T-helper 9 cell (primary cell): ENCODE measurements at places on chromosomes 3 and 15.
A peak's percentile ranks its signal among the peaks of the same experiment; 100 is the strongest.

DNA sequence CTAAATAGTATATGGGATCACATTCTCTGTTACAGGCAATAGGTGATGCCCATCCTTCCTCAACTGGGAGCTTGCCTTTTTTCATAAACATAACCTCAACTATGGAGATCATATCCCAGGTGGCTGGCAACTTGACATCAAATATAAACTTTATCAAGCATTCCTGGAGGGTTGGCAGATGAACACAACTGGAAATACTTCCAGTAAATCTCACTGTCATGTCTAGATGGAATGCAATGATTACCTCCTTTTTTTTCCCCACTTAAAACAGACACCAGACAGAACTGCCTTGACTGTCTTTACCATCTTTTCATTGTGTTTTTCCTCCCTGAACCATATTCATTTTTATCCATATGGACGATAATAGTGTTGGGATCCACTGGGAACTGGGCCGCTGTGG lies 43.1 kb upstream of the PFN2 start:
- no peak for DNase-seq

- DNase-seq, result no peak
Measured at GRCh38 chr15:45402955-45403877, 24.9 kb upstream of the GATM start.

DNA sequence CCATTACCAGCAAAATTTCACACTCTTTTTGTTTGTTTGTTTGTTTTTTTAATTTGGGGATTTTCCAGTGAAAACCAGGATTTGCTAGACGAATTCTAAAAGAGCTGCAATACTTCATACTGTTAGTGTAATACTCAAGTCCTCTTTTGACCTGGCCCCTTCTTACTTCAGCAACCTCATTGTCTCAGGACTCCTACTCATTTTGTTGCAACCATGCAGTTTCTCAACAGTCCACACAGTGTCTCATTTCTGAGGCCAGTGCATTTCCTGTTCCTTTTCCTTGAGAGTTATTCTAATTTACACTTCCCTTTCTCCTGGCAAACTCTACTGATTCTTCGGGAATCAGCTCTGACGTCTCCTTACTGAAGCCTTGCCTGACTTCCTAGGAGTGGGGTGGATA lies 35.6 kb downstream of the NSUN3 start:
- no peak for DNase-seq

GRCh38 chr3:25465266-25465860 lies 37.3 kb downstream of the RARB start:
- DNase-seq, result no peak

DNA sequence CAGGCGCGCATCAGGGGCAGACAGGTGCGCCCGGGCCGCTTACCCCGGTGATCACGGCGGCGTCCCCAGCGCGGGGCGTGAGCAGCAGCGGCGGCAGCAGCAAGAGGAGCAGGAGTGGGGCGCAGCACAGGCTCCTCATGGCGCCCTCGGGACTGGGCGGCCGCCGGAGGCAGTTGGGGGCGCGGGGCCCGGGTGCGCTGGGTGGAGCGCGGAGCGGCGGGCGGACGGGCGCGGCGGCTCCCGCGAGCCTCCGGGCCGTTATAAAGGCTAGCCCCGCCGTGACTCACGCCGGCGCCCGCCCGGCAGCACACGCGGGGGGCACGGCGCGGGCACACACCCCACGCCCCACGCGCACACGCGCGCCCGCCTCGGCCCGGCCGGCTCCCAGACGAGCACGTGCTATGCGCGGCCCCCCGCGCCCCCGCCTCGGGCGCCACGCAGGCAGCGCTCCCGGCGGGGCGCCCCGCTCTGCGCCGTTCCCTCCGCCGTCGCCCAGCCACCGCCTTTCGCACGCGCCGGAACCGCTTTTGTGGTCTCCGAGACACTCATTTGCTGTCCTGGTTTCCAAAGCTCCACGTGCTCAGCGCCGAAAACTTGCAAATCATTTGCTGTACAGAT lies at the start of gene PROK2:
PROK2 (minus strand) TSS at position 235 of the 618 bp plus-strand sequence; CDS start at position 139, 96 bp downstream.
- peak; percentile 9 for DNase-seq

DNA sequence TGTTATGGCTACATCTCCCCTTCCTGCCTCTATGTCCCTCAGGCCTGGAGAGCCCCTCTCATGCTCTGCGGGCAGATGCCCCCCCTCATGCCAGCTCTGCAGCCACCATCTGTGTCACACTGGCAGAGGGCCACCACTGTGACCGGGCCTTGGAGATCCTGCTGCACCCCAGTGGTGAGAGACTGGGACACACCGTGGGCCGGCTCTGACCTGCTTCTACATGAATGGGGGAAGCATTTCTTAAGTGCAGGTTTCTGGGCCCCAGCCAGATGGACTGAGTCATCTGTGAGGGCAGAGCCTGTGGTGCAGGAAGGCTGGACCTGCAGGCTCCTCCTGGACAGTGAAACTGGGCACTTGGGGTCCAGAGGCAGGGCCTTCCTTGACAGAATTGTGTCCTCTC lies 4.8 kb downstream of the VWA5B2 start:
- no peak for DNase-seq

GRCh38 chr15:67125589-67126502 lies 60.4 kb downstream of the SMAD3 start:
- no peak for DNase-seq

DNA sequence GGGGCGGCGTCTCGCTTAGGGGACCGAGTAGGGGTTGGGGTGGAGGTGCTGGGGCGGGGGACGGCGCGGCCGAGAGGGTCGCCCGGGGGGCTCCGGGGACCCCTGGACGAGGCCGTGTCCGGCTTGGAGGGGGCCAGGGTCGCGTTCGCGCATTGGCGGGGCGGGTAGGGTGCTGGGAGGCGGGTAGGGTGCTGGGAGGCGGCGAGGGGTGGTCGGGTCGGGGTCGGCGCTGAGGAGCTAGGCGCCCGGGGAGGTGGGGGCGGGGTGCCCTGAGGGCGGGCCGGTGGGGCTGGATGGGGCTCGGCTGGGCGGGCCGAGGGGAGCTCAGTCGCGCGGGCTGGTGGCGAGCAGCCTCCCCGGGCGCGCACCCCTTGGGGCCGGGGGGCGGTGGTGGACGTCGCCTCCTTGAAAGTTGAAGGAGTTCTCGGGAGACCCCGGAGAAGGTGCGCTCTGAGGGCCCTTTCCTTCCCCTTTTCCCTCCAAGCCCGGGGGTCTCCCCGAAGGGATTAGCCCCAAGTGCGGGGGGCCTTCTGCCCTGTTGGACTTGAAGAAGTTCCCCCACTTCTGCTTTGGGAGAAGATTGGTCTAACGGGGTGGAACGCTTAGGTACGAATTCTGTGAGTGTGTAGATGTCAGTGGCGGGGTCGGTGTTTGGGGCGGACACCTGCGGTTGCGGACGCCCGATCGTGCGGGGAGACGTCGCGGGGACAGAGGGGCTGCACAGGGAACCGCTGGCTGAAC lies 543 bp downstream of the MEF2A start:
- peak; percentile 24 for DNase-seq

DNA sequence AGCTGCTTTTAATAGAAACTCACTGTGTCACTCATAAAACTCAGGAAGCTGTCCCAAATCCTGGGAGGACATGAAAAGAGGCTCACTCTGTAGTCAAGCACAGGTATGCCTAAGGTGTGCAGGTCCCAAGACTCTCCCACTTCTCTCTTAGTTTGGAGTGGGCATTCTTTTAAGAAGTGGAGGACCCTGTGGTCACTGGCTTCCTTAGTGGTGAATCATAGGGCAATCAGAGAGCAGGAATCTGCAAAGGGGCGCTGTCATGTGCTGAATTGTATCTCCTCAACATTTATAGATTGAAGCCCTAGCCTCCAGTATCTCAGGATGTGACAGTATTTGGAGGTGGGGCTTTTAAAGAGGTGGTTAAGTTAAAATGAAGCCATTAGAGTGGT lies 47.2 kb upstream of the ZBTB38 start:
- DNase-seq, result no peak

DNA sequence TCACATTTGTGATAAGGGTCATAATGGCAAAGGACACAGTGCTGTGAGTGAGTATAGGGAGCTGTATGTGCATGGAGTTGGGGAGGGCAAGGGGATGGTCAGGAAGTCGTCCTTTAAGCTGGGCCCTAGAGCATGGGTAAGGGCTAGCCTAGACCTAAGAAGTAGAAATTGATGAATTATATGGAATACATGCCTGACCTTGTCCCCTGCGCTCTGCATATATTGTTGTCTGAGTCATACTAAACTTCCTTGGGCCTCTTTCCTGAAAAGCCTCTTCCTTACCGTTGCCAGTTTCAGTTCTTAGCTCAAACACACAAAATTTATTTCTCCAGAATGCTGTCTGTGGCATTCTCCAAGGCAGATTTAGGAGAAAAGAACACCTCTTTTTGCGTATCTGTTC lies 4.6 kb downstream of the SNRK start:
- no peak for DNase-seq

DNA sequence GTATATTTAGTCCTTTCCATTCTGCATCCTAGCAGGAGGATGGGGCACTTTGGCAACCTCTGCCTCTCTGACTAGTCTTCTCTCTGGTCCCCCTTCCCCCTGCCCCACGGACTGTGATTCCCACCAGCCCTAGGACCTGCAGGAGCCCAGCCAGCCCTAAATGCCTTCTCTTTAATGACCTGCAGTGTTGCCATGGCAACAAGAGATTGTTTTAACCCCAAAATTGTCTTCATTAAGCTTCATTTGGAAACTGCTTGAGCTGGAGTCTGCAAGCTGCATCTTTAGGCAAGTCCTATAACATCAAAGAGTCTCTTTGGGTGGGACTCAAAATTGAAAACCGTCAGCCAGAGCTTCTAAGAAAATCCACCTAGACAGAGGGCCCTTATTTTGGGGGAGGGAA lies 59.7 kb upstream of the ANKRD34C start:
- no peak for DNase-seq

GRCh38 chr3:185630182-185630622 lies 44.1 kb downstream of the SENP2 start:
- DNase-seq, result no peak

DNA sequence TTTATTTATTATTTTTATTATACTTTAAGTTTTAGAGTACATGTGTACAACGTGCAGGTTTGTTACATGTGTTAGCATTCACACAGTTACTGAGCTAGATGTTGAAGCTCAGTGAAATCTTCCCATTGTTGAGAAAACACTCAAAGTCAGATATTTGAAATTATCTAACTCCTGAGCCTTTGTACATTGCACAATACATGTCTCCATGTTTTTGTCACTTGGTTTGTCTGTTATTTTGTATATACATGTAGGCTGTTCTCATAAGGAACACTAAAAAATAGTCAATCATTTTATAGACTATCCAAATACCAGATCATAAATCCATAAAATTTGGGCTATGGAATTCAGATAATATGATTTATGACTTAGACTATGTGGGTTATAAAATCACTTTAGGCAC lies 1126.5 kb downstream of the NSUN3 start:
- DNase-seq, result no peak

DNA sequence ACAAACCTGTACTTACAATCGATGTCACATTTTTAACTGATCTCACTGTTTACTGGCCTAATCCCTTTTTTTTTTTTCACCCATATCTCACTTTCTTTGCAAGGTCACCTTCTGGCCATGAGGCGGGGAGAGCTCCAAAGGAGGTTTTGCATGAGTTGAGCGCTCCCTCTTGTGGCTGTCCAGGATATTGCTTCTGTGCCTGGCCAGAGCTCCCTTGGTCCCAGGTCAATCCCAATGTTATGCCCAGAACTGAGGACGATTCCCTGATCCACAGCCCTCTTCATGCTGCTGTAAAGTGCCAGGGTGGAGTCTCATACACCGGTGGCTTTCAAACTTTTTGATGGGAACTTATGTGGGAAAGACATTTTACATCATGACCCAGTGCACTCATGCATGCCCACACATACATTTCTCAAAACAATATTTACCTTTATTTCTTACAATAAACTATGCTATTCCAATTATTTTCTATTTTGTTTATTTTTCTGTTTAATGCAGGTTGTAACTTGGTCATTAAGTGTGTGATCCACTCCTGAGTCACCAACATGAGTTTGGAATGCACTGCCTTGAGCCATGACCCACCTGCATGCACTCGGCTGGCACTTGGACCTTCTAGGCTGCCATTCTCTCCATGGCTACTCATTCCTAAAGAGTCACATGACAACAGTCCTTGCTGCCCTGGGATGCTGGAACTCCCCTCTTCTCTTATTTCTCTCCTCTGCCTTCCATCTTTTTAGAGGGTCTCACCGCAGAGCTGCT lies 9.6 kb upstream of the SST start:
- DNase-seq, result peak; percentile 61

- no peak for DNase-seq
Measured at GRCh38 chr3:129973853-129974563, 512 bp upstream of the TRH start.

GRCh38 chr15:38651328-38652038 lies 86.9 kb upstream of the RASGRP1 start:
- DNase-seq, result peak; percentile 28
